ENCODE measurements at places on chromosomes 2 and 18.

DNA sequence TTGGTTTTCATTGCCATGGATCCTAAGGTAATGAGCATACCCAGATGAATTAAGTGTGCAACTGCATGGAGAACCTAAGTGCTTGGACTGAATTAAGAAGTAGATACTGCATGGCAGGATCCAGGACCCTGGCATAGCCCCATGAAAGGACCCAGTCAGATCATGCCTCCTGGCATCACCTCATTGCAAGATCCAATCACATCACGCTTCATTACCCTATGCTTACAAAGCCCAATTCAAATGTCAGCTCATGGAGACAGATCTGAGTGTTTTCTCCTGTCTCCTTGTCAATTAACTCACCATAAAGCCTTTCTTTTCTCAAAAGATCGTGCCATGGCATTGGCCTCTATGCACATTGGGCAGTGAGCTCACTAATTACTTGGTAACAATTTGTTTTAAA, 519.8 kb upstream of the ZNF804A start:
- H3K27me3 ChIP-seq: no peaks in the 10 kb centered on the region
- no peaks in the 10 kb centered on the region for H3K4me1 ChIP-seq
- no peak for DNase-seq
- no peak overlapping the region for H3K4me3 ChIP-seq
- H3K27ac ChIP-seq: no peak overlapping the region
- no peaks in the 10 kb centered on the region for H3K36me3 ChIP-seq

DNA sequence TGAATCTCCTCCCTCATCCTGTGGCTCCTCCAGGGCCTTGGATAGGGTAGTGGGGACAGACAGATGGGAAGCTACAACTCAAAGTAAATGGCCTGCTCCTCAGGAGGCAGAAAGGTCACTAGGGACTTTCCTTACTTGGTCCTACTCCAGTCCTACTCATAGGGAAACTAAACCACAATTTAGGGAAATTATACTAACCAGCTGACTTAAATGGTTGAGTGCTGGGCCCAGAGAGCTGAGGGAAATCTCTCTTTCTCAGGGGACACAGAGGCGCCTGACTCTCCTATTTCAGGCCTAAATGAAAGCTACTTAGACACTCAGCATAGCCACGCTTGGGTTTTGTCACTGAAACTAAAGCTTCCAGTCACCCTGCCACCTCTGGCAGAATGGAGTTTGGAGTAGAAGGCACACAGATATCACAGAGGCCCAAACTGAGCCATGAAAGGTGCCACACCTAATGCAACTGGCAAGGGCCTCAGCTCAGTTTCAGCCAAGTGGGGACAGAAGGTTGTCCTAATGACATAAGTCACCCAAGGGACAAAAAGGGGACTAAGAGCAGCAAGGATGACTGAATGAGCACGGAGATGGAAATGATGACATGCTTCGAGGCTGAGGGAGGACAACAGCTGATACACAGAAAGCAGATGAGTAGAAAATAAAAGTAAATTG, 24.0 kb downstream of the CERKL start:
- H3K4me1 ChIP-seq: peaks cover 5% of the 10 kb centered on the region
- no peaks in the 10 kb centered on the region for H3K27me3 ChIP-seq
- peak overlapping the region; percentile 42 for H3K27ac ChIP-seq
- H3K36me3 ChIP-seq: no peaks in the 10 kb centered on the region

DNA sequence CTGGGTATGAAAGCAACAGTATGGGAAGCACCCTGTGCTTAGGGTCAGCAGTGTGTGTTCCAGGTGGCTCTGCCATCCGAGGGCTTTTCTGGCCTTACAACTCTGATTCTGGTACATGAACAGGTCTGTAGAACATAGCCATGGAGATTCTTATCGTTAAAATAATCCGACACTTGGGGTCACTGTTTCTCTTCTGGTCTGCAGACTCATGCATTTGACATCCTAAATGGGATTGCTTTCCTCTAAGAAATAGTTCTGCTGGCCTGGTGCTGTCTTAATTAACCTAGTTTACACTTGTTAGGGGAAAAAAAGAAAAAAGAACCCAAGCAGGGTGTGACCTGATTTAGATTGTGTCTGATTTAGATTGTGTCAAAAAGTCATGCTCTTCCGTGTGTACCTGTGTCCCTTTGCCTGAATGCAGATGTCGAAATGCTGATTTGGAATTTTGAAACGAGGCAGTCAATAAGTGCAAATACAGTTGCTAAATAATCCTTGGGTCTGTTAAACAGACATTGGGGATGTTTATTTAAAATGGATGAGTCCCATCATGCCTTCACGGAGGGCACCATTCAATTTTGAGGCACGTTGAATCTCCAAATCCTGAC, 59.6 kb downstream of the TRPM8 start:
- peaks cover 46% of the 10 kb centered on the region for H3K27me3 ChIP-seq
- no peaks in the 10 kb centered on the region for H3K4me1 ChIP-seq
- DNase-seq: no peak
- no peak overlapping the region for H3K4me3 ChIP-seq
- H3K27ac ChIP-seq: no peak overlapping the region

DNA sequence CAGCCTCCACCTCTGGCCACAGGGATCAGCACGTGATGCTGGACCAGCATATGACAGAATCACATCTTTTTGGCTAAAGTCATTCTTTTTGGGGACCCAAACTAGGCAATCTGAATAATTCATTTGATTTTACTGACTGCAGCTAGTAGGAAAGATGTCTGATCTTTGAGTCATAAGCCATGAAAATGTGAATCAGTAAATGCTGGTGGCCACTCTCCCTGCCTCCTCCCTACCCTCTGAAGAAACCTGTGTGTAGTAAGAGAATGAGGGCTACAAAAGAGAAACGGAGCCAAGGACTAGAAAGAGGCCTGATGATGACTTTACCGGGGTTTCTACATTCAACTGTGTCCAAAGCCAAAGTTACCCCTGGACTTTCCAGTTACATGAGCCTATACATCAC, 10.1 kb upstream of the LRPPRC start:
- H3K36me3 ChIP-seq: no peaks in the 10 kb centered on the region
- no peak for DNase-seq
- peaks cover 4% of the 10 kb centered on the region for H3K27me3 ChIP-seq
- no peak overlapping the region for H3K4me3 ChIP-seq

DNA sequence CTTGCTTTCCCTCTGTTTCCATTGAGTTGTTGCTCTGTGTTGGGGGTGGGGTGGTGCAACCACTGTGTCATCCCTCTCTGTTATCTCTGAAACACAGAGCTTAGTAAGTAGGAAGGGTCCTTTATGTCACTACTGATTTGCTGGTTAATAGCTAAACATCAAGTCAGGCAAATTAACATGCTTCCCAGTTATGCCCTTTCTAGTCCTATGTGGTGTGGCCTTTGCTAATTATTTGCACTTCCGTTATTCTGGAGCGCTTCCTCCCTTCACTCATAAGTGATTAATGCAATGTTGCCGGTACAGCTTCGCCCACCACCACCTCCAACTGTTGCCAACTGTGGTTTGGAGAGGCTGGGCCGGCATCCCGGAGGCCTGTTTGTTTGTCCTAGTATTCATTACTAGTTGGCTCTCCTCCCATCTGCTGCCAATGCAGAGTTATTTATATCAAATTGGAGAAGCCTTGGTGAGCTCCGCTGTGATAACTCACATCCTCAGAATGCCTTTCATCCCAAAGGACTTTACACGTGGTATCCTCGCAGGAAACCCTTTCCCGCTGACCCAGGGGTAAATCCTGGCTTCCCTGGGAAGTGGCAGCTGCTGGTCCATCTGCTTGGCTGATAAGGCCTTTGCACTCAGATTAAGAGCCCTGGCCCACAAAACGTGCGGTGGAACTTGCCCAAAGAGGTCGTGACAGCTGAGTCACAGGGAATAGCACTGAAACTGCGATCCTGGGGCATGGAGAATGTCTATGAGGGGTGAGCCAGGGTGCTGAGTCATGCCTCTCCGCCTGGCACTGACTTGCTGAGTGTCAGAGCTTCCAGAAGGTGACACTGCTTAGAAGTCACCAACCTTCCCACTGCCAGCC, 72.0 kb upstream of the ZCCHC2 start:
- H3K27ac ChIP-seq: no peak overlapping the region
- H3K4me3 ChIP-seq: no peak overlapping the region
- no peaks in the 10 kb centered on the region for H3K36me3 ChIP-seq

DNA sequence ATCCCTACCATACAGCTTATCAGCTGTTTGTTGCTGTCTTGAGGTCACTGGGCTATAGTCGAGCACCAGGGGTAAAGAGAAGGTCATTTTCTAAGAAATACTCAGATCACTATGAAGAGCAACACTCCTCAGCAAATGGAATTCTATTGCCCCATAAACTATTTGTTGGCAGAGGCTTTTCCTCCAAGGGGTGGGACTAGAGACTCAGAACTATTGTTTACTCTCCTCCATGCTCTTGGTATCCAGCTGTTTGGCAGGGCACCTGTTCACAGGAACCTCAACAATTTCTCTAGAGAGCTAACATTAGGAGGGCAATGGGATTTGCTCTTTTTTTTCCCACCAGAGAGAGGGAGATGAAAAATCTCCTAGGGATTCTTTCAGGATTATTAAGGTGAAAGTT, 249.1 kb upstream of the SPRED2 start:
- no peak overlapping the region for H3K27ac ChIP-seq
- H3K36me3 ChIP-seq: no peaks in the 10 kb centered on the region
- H3K4me1 ChIP-seq: no peaks in the 10 kb centered on the region
- no peak for DNase-seq
- no peak overlapping the region for H3K4me3 ChIP-seq
- peaks cover 34% of the 10 kb centered on the region for H3K27me3 ChIP-seq
